ENCODE measurements at places on chromosomes 6 and 20. TPM values are rescaled to one million over a fixed set of nuclear protein-coding genes. Genes with fewer than 3 reads are reported as not detected.

CLDN20 gene
- not detected for total RNA-seq

TOP1 gene
- total RNA-seq: 63.3 TPM

SEL1L2 gene
- not detected for total RNA-seq

C6orf52 gene
- total RNA-seq: 1.6 TPM

TMEM244 gene
- total RNA-seq: not detected
